Mesenteric fat pad (tissue), 1 donor: ENCODE measurements at places on chromosomes 2 and 18. TPM values are rescaled to one million over a fixed set of nuclear protein-coding genes. Genes with fewer than 3 reads are reported as not detected.

- peak; percentile 93 for DNase-seq
Observed at GRCh38 chr2:41966431-41966893, 81.4 kb upstream of the PKDCC start.

- DNase-seq = no peak
Observed at GRCh38 chr18:55018602-55019001, 59.3 kb upstream of the CCDC68 start.

DNA sequence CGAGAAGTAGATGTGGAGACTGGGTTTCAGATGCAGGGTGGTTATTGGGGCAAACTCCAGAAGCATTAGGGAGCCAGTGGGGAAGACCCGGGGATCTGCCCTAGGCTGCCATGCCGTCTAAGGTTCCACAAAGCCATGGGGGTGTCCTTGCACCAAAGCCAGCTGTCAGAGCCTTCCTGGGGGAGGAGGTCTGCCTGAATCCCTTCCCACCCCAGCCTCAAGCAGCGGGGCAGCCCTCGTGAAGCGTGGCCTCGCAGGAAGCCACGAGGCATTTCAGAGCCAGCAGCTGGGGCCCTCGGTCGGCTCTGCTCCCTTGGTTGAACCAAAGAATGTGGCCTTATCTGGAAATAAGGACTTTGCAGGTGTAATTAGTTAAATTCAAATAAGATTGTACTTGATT, 51.2 kb upstream of the UBE2F start:
- peak; percentile 86 for DNase-seq

DNA sequence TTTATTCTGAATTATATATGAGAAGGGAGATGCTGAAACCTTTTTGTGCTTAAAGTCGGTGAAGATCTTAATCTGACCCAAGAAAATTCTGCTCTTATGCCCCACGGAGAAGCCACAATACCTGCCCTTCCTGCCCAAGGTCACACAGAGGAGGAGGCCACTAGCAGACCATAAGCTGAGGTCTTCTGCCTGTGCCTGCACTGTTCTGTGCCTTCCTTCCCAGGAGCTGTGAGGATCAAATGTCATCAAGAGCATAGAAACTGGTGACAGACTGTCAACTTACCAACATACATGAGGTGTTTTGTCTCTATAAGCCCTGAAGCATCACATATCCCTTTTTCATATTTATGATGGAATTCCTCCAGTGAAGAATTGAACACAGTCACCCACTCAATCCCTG, 233.3 kb downstream of the C1D start:
- DNase-seq = no peak

DNA sequence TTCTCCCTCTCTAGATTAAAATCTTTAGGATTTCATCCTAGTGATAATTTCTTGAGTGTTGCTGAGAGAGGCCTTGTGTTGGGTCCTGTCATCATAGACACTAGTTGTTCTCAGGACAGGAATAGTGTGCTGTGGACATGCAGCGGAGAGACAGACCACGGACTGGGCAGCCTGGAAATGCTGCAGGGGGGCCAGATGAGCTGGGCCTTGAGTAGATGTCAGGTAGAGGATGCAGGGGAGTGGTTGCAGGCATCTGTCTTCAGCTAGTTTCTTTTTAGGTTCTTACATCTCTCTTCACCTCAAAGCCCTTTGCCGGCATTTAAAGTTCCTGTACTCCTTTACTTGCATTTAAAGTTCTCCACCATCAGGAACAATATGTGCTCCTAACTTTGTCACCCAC, 42.8 kb downstream of the SP110 start:
- DNase-seq = no peak

- DNase-seq = no peak
Observed at GRCh38 chr2:88827821-88828220, 136.3 kb downstream of the RPIA start.

DNA sequence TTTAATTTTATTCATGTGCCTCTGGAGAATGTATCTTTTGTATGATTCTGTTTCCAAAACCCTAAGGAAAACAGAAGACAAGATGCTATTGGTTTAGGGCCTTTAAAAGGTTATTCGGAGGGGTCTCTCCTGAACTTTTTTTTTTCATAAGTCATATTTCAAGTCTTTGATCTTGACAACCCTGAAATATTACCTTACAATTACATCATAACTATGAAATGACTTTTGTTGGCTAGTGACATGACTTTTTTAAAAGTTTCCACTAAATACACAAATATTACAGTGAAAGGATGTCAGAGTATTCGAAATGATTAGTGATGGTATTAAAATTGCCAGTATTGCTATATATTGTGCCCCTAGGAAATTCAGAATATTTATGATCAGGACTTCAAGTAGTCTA, 31.8 kb upstream of the FZD7 start:
- DNase-seq = no peak

- no peak for DNase-seq
Observed at GRCh38 chr2:147740211-147740927, 104.5 kb upstream of the ACVR2A start.

GRCh38 chr18:31490387-31490786, 7.6 kb upstream of the DSG2 start:
- no peak for DNase-seq

DNA sequence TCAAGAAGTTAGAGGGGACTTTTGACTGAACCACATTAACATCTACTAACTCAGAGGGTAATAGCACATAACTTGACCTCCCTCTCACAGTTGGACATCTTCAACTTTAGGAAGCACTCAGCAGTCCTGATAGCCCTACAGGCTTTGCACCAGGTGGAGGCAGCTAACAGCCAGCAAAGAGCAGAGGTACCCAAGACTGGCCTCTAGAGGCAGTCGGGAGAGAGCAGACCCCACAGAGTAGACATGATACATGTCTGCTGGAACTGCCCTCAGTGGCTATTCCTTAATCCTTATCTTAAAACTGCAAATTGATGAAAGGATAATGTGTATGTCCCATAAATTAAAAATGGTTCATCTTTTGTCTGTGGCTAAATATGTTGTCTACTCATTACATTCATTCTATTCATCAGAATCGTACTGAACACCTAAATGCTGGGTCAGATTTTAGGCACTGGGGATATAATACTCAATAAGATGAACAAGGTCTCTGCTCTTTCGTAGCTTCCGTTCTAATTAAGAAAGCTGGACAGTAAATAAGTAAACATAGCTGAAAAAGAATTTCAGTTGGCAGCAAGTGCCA, 49.8 kb downstream of the CAB39 start:
- no peak for DNase-seq

The ANKRD44 gene
- 26.0 TPM for total RNA-seq

The CNGA3 gene
- 1.1 TPM for total RNA-seq

GRCh38 chr18:58590839-58591238, 38.1 kb downstream of the ALPK2 start:
- no peak for DNase-seq

The PLGLB1 gene
- total RNA-seq = not detected

The HOXD12 gene
- not detected for total RNA-seq

DNA sequence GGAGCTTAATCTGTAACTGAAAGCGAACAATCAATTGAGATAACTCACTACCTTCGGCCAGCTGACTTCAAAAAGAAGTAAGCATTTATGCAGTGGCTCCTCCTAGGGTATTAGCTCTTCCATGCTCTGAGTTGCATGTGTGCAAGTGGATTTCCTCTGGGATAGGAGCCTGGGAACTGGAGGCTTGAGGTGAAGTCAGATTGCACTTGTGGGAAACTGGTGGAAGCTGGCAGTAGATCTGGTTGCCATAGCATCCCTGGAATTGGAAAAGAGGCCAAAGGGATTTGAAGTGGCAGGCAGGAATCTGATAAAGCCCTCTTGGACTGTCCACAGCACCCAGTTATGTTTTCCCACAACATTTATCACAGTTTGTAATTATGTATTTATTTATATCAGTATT, 50.6 kb upstream of the FMNL2 start:
- DNase-seq = no peak

DNA sequence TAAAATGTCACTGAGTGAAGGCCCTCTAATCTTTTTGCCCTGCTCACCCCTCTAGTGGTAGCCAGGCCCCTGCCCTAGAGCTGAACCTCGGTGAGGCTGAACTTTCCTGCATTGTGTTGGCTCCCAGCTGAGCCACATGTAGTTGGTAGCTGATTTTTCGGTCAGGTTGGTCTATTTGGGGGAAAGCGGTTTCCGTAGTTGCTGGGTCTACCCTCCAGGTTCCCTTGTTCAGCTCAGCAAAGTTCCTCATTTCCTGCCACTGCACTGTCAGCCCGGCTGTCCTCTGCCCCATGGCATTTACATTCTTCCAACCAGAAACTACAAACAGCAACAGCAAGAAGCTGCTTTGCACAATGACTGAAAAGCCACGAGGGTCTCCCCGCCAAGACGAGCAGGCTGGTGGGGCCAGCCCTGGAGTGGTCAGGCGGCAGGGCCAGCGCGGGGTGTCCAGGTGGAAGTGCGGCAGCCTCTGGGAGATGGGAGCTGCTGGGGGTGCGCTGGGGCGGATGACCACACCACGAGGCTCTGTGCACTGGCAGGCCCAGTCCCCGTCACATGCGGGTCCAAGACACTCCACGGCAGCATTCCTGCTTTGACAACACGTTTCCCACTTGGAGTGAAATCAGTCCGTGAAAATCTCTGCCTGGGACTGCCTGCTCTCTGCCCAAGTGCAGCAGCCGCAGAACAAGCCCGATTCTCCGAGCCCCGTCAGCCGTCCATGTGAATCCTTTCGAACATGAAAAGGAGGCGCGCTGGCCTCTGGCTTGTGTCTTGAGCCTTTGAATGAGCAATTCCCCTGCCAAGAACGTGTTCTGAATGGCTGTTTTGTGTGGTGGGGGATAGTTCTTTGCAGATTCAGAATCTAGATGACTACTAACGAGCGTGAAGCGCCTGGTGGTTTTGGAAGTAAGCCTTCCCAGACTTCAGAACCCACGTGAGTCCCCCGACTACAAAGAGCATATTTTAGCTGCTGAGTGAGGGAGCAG, 159.4 kb downstream of the ASB1 start:
- DNase-seq = peak; percentile 77

- DNase-seq = no peak
Observed at GRCh38 chr2:105809097-105809473, 64.4 kb downstream of the NCK2 start.

The CTDSP1 gene
- 123 TPM for total RNA-seq

The SGPP2 gene
- not detected for total RNA-seq

DNA sequence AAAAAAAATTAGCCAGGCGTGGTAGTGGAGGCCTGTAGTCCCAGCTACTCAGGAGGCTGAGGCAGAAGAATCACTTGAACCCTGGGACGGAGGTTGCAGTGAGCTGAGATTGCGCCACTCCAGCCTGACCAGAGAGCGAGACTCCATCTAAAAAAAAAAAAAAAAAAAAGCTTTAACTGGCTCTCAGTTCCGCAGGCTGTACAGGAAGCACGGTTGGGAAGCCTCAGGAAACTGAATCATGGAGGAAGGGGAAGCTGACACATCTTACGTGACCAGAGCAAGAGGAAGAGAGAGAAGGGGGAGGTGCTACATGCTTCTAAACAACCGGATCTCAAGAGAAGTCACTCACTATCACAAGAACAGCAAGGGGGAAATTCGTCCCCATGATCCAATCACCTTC, 505.6 kb upstream of the SLC8A1 start:
- DNase-seq = no peak

DNA sequence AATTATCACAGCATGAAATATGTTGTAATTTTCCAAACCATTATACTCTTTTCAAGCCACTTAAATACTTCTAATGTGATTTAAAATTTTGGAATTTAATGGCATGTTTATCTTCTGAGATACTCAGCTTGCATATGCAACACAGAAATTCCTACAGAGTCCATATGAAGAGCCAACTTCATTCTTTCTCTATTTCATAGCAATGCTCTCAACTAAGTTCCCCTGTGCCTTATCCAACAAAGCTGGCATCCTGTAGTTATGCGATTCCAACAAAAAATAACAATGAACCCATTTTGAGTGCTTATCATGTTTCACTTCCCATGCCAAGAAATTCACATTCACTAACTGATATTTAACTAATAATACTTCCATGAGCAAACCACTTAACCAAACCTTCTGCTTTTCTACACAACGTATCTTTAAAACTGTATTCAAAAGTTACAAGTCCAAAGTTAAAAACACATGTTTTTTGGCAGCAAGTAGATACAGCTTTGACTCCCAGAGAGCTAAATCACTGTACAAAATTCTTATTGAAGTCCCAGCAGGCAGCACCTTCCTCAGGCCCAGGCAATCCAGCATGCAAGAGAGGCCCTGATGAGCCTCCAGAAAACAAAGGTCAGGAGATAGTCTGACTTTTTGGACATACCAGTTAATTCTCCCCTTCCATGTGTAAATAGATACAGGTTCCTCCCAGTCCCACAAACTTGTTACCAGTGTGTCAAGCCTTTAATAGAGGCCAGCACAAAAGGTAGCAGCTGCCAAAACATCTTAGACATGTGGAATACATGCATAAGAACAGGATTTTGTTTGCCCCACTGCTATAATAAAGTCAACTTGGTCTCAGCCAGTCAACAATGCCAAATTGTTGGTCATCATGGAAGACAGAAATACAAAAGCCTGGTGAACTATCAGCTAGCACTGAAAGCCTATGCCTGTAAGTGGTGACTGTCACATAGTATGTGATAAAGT, 113.1 kb upstream of the WDR75 start:
- no peak for DNase-seq

- DNase-seq = no peak
Observed at GRCh38 chr2:105570757-105571156, 171.9 kb upstream of the FHL2 start.

- DNase-seq = no peak
Observed at GRCh38 chr18:12839526-12840196, 44.4 kb downstream of the PTPN2 start.

- DNase-seq = no peak
Observed at GRCh38 chr2:65655000-65655399, 222.6 kb upstream of the SPRED2 start.

The PLCD4 gene
- total RNA-seq = 1.0 TPM

- DNase-seq = no peak
Observed at GRCh38 chr2:168669151-168669550, 133.3 kb upstream of the NOSTRIN start.

The ACMSD gene
- not detected for total RNA-seq

GRCh38 chr2:88187927-88188326, 17.8 kb downstream of the THNSL2 start:
- DNase-seq = no peak

The PSMA8 gene
- total RNA-seq = not detected

The RGPD3 gene
- total RNA-seq = 0.42 TPM
